ENCODE measurements at places on chromosomes 16 and 17.

DNA sequence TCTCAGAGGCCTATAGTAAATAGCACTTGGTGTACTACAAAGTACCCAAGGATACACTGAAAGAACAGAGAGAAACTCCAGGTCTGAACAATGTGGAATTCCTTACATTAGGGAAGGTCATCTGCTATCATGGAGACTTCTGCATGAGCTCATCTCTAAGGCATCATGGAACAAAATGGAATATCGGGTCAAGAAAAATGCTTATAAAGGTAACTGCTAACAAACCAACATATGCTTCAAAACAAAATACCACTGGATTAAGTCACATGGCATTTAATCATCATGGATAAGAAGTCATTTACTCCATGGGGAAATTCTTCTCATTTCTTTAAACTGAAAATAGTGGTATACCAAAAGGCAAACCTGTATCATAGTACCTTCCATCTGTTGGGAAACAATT lies 34.2 kb downstream of the TXNDC11 start:
- H3K27ac ChIP-seq: no peak overlapping the region
- H3K4me3 ChIP-seq: no peak overlapping the region
- peaks cover 3% of the 10 kb centered on the region for H3K27me3 ChIP-seq
- DNase-seq: no peak
- peaks cover 6% of the 10 kb centered on the region for H3K36me3 ChIP-seq

DNA sequence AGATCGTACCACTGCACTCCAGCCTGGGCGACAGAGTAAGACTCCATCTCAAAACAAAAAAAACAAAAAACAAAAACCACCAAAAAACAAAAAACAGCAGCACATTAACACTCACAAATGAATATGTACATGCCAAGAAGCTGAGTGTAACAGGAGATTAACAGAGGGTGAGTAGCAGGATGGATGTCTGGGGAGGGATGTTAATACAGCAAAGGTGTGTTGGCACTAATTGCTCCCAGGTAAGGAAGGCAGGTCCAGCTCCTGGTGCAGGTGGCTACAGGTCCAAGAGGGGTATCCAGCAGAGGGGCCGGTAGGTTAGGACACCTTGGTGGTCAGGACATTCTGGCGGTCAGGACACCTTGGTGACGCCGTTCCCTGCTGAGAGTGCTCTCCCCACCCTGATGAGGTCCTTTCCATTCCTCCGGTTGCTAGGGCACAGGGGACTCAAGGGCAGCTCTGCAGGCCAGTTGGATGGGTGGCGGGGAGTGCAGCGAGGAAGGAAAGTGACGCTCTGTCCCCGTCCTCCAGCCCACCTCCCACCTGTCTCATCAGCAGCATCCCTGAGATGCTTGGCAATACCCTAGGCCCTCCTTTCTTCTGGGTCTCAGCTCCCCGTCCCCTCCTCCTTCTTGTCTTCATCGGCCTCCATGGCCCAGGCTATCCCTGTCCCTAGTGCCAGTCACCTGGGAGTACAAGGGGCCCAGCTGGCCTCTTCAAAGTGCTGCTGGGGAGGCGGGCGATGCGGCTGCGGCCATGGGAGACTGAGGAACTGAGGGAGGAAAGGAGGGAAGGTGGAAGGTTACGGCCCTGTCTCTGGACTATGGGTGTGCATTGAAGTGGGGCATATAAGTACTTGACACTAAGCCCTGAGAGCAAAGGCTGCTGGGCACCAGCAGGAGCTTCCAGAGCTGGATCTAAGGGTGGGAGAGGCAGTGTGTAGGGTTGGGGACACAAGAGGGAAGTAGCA lies 10.7 kb upstream of the GFAP start:
- peaks cover 5% of the 10 kb centered on the region for H3K27me3 ChIP-seq
- H3K27ac ChIP-seq: no peak overlapping the region
- DNase-seq: no peak
- peaks cover 13% of the 10 kb centered on the region for H3K36me3 ChIP-seq
- no peak overlapping the region for H3K4me3 ChIP-seq

DNA sequence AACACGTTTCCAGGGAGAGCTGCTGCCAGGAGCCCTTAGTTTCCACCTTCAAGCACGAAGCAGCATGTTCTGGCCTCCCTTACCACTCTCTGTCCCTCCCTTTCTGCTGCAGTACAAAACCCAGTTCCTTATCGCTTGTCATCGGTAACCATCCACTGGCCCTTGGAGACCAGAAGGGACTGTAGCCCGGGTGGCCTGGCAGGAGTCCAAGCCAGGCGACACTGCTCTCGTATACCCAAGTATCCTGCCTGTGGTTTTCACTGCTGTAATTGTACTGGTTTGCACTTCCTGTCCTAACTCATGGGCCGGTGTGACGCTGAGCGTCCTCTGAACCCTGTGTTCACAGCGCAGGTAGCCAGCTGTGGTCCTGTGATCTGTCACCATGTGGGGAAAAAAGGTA lies 81.1 kb downstream of the MAF start:
- H3K4me1 ChIP-seq: no peaks in the 10 kb centered on the region
- no peak for DNase-seq
- H3K27me3 ChIP-seq: peaks cover 10% of the 10 kb centered on the region

DNA sequence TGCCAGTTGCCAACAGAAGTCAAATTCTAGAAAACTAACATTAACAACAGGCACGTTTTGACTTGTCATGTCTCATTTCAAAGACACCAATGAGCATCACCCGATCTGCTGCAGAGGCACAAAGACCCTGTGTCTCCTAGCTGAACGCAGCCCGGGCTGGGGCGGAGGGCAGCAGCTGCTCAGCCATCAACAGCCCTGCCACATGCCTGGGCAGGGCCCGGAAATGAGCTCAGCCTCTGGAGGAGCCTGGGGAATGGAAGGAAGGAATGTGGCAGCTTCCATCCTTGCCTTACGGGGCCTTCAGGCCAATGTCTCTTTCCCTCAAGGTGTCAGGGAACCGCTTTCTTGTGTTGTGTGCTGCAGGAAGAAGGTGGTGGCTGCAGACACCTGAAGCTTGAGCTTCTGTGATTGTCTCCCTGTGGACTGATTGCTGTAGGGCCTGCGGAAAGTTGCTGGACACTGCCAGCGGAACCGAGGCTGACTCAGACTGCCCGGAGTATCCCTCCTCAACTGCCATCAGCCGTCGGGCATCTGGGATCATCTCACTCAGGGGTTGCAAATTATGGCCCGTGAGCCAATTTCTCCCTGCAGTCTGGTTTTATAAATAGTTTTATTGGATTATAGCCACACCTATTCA lies 7.3 kb downstream of the CDH13 start:
- peaks cover 2% of the 10 kb centered on the region for H3K27me3 ChIP-seq
- H3K27ac ChIP-seq: no peak overlapping the region
- H3K4me3 ChIP-seq: no peak overlapping the region
- no peaks in the 10 kb centered on the region for H3K36me3 ChIP-seq
